K562 (cell line): ENCODE measurements at places on chromosomes 1 and 21.

- DNase-seq: no peak
- H3K4me1 ChIP-seq: no peaks in the 10 kb centered on the region
- H3K36me3 ChIP-seq: no peaks in the 10 kb centered on the region
These were observed 84.9 kb upstream of the RAB4A start for GRCh38 chr1:229185963-229186362.

- no peak for DNase-seq
- H3K27me3 ChIP-seq: no peaks in the 10 kb centered on the region
- no peak overlapping the region for H3K4me3 ChIP-seq
- H3K36me3 ChIP-seq: no peaks in the 10 kb centered on the region
- H3K27ac ChIP-seq: no peak overlapping the region
These were observed 462.6 kb upstream of the RUNX1 start for GRCh38 chr21:35511696-35512162.

DNA sequence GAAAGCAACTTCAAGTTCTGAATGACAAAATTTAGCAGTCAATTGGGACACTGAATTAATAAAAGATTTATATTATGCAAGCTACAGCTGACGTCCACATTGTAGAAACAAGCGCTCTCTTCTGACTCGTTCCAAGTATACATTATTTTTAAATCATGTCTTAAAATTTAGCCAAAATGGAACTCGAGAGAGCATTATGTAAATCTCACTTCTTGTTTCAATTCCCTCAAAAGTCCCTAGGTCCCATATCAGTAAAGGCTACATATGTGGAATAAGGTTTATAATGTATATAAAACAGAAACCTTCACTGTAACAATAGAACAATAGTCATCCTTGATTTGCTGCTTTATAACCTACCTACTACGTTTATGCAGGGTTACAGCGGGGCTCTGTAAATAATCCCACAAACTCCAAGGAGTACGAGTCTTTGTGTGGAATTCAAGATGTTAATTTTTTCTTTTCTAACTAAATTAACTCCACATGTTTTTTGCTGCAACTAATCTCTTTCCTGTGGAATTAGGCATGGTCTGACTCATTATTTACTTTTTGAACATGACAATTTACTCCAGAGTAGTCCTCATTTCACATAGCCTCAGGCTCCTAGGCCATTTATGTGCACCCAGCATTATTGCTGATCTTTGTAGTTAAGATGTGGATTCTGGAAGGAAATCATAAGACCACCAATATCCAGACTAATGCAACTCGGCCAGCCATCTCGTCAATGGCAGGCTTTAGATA lies 785.1 kb downstream of the LTN1 start:
- H3K4me3 ChIP-seq: no peak overlapping the region
- no peak overlapping the region for H3K27ac ChIP-seq
- DNase-seq: no peak
- H3K36me3 ChIP-seq: no peaks in the 10 kb centered on the region
- no peaks in the 10 kb centered on the region for H3K4me1 ChIP-seq
- no peaks in the 10 kb centered on the region for H3K27me3 ChIP-seq

GRCh38 chr21:42570362-42570761 lies 56.7 kb downstream of the SLC37A1 start:
- H3K27me3 ChIP-seq: peaks cover 24% of the 10 kb centered on the region
- H3K36me3 ChIP-seq: no peaks in the 10 kb centered on the region
- H3K4me1 ChIP-seq: peaks cover 23% of the 10 kb centered on the region

DNA sequence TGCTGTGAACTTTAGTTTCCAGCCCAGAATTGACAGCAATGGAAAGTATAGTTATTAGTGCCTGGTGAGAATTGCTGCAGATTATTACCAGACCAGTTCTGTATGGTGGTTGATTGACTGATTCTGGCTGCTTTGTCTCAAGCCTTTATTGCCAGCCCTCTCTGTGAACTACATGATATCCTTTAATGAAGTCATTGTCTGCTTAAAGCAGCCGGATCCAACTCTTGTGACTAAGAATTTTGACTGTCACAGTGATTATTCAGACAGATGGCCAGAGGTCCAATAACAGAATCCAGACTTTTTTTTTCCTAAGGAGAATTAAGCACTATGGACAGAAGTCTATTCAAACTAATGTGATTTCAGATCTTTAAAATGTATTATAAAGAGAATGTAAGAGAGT lies 1548.6 kb upstream of the B3GALT2 start:
- no peak overlapping the region for H3K4me3 ChIP-seq
- H3K27ac ChIP-seq: no peak overlapping the region
- DNase-seq: no peak
- no peaks in the 10 kb centered on the region for H3K27me3 ChIP-seq
- no peaks in the 10 kb centered on the region for H3K4me1 ChIP-seq

DNA sequence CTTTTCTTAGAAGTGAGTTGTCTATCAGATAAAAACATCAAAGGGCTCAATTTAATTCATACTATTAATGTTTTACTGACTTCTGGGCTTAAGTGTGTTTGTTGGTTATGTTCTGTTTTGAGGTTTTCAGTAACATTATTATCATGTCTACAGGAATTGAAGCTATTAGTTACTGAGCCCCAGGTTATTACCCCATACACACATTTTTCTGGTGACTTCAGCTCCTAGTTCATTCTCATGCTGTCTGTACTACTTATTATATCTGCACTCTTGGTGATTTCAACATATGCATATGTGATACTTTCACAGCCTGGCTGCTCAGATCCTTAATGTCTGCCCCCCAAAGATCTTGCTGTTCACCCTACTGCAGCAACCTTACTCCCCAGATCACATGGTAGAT lies 27.0 kb upstream of the SGIP1 start:
- DNase-seq: no peak
- H3K27me3 ChIP-seq: peaks cover 4% of the 10 kb centered on the region; the same call in 1 of the 3 replicates
- no peak overlapping the region for H3K27ac ChIP-seq
- H3K4me1 ChIP-seq: no peaks in the 10 kb centered on the region

DNA sequence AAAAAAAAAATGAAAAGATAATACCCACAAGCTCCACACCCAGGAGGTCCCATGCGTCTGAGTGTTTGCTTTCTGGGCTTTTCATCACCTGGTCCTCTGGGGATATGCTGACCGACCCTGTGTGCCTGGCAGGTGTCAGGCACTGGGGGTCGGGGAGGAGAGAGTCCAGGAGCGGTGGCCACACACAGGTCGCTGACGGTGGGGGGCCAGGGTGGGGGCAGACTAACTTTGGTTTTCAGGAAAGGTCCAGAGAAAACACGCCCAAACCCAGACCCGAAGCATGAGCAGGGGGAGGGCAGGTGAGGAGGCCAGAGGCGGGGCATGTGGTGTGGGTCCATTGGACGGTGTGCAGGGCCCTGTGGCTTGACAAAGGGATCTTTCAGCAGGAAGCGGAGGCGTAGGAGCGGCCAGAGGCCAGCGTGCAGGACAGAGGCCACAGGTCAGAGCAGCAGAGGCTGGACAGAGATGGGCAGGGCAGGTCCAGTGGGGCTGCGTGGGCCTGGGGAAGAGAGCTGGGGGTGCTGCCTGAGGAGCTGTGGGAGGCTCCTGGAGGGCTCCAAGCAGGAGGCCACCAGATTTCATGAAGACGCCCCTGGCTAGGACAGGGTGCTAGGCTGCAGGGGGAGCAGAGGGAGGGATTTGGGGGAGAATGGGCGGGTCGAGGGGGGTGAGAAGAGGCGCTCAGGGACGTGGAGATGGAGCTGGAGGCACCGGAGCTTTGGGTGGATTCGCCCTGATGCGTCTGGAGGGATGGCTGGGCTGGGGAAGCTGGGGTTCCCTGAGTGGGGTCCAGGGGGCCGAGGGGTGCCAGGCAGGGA lies 15.8 kb downstream of the RNF223 start:
- no peaks in the 10 kb centered on the region for H3K27me3 ChIP-seq
- no peak overlapping the region for H3K27ac ChIP-seq
- peaks cover 23% of the 10 kb centered on the region; the same call in 1 of the 3 replicates for H3K36me3 ChIP-seq
- H3K4me1 ChIP-seq: peaks cover 84% of the 10 kb centered on the region
- peak overlapping the region; percentile 69 for H3K4me3 ChIP-seq

- no peak for DNase-seq
- no peak overlapping the region for H3K27ac ChIP-seq
- no peaks in the 10 kb centered on the region for H3K4me1 ChIP-seq
- no peaks in the 10 kb centered on the region for H3K36me3 ChIP-seq
- no peak overlapping the region for H3K4me3 ChIP-seq
These were observed 84.2 kb downstream of the TGFB2 start for GRCh38 chr1:218429301-218429700.

GRCh38 chr1:57112148-57112547 lies 146.3 kb upstream of the C8B start:
- H3K36me3 ChIP-seq: no peaks in the 10 kb centered on the region
- no peaks in the 10 kb centered on the region for H3K4me1 ChIP-seq
- no peak for DNase-seq
- peaks cover 4% of the 10 kb centered on the region for H3K27me3 ChIP-seq
- H3K4me3 ChIP-seq: no peak overlapping the region

DNA sequence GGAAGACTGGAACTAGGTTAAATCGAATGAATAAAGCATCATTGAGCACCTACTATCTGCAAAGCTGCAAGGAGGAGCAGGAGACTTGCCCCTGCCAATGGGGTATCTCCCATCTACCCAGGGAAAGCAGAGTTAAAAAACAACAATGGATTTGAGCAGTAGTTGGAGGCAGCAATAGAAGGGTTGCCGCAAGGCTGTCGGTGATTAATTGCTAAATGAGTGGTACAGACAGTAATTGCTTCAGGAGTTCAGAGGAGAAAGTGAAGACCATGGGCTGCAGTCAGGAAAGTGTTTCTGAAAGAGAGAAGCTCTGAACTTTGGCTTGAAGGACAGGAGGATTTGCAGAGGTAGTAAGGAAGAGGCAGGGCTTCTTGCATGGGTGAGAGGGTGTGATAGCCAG lies 152.9 kb downstream of the ACTL8 start:
- no peak for DNase-seq
- H3K27ac ChIP-seq: no peak overlapping the region
- no peaks in the 10 kb centered on the region for H3K36me3 ChIP-seq
- H3K4me3 ChIP-seq: no peak overlapping the region
